ENCODE measurements at places on chromosomes 16 and 17.
A peak's percentile ranks its signal among the peaks of the same experiment; 100 is the strongest.

DNA sequence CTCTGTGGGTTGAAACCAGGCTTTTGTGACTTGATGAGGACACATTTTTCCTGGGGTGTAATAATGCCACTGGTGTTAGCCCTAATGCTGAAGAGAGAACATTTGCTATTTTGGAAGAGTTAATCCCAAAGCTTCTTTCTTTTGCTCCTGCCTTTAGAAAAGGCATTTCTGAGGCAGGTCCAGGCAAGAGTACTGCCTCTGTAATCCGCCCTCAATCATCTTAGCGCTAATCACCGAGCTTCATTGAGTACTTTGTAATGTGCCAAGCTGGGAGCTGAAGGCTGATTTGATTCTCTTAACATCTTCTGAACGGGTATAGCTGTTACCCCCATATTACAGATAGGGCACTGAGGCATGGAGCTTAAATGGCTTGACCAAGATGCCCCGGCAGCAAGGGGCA, 60.3 kb downstream of the AKAP1 start:
- no peak for DNase-seq

- DNase-seq, result no peak
These were observed 8.2 kb downstream of the TUFM start for GRCh38 chr16:28837672-28838557.

DNA sequence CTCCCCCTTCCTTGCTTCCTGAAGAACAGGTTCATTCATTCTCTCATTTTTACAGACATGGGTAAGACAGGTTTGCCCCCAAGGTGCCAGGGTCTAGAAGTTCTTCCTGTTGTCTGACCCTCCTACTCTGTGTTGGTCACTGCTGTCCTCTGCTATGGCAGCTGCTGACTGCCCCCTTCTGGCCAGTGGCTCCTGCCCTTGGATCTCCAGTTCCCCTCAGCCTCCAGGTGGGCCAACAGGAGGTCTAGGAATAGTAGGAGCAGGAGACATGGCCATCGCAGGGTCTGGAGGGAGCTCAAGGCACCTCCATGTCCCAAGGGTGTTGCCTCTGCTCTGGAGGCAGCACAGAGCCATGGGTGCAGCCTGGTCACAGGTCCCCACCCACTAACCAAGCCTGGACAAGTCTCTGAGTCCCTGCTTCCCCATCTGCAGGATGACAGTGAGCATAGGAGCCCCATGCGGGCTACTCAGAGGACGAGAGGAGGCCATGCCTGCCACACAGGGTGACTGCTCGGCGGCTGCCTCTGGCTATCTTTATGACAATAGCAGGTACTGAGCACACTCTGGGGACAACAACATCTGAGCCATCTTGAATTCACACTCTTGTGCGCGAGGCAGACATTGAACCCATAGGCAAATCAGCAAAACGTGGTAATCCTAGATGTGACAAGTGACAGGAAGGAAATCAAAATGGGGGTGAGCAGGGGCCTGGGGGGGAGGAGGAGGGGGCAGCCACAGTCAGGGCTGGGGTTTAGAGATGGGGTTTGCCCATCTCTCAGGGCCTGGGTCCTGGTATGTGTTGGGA, 27.0 kb upstream of the NXPH3 start:
- peak; percentile 56 for DNase-seq

- DNase-seq, result no peak
These were observed 471.8 kb downstream of the CDH13 start for GRCh38 chr16:83098536-83098935.

- DNase-seq, result peak; percentile 6
These were observed 10.2 kb downstream of the RAB11FIP4 start for GRCh38 chr17:31401456-31402254.

DNA sequence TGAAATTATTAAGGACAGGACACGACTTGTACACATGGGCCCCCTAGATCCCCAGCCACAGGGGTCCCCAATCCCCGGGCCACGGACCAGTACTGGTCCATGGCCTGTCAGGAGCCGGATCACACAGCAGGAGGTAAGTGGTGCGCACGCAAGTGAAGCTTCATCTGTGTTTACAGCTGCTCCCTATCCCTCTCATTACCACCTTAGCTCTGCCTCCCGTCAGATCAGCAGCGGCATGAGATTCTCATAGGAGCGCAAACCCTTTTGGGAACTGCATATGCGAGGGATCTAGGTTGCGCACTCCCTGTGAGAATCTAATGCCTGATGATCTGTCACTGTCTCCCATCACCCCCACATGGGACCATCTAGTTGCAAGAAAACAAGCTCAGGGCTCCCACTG, 137.8 kb upstream of the ZFHX3 start:
- no peak for DNase-seq

DNA sequence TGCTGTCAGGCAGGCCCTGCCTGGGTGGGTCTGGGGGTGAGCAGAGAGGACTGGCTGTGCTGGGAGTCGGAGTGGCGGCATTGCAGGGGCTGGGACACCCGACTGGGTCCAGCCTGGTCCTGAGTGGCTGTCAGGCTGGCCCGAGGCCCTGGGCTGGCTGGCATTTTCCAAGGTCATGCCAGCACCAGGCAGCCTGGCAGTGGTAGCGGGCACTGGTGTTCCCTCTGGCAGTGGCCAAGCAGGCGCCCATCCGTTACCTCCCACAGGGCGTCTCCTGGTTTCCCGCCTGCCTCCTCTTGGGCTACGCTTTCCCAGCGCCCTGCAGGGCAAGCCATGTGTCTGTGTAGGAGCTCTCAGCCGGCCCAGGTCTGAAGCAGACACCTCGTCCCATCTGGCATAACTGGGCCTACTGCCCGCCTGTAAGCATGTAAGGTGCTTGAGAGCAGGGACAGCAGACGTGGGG, 5.7 kb upstream of the PKMYT1 start:
- peak; percentile 20 for DNase-seq

GRCh38 chr16:85564277-85565051, 48.7 kb upstream of the GSE1 start:
- peak; percentile 54 for DNase-seq

- no peak for DNase-seq
These were observed 13.5 kb downstream of the MAPT start for GRCh38 chr17:45907750-45908395.

GRCh38 chr16:30368122-30368791, 2.0 kb downstream of the TBC1D10B start:
- peak; percentile 38 for DNase-seq

Data from DMS53 (cell line).